Regular cardiac myocyte (primary cell): ENCODE measurements at places on chromosomes 1 and 21. TPM values are rescaled to one million over a fixed set of nuclear protein-coding genes. Genes with fewer than 3 reads are reported as not detected.

APOBEC4 gene
- not detected in 2 replicates for total RNA-seq

ADAMTSL4 gene
- total RNA-seq = 0.77 and 4.2 TPM in 2 replicates

AQP10 gene
- total RNA-seq = 0.19 and 0.56 TPM in 2 replicates

PIGV gene
- 11.7 and 29.6 TPM in 2 replicates for total RNA-seq

SELL gene
- 1.1 and 1.2 TPM in 2 replicates for total RNA-seq

SDC3 gene
- total RNA-seq = 6.9 and 10.1 TPM in 2 replicates

HTR6 gene
- total RNA-seq = not detected in 2 replicates

AIRE gene
- 0.28 TPM in 1 of 2 replicates, not detected in the other for total RNA-seq

CD1D gene
- under 0.01 and 1.1 TPM in 2 replicates for total RNA-seq

TRABD2B gene
- total RNA-seq = under 0.01 and 0.28 TPM in 2 replicates

UBL4B gene
- not detected in 2 replicates for total RNA-seq

ACTL8 gene
- total RNA-seq = 0.19 TPM in 1 of 2 replicates, not detected in the other

BACE2 gene
- 25.5 and 58.1 TPM in 2 replicates for total RNA-seq

NTRK1 gene
- total RNA-seq = 0.77 and 1.1 TPM in 2 replicates

GBP7 gene
- not detected in 2 replicates for total RNA-seq

DENND2C gene
- 1.5 and 3.7 TPM in 2 replicates for total RNA-seq

LCE2D gene
- total RNA-seq = not detected in 2 replicates

NDC1 gene
- total RNA-seq = 15.5 and 43.1 TPM in 2 replicates

UBXN11 gene
- total RNA-seq = 2.3 and 3.1 TPM in 2 replicates
